ENCODE measurements at places on chromosomes 5 and 9.

DNA sequence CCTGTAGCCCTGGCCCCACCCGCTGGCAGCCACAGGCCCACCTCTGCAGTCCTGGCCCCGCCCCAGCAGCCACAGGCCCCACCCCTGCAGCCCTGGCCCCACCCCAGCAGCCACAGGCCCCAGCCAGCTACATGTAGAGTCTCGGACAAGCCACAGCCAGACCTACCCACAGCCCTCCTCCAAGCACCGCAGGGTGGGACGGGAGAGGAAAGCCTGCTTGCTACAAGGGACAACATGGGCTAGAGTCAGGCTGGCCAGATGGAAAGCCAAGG, 49.5 kb upstream of the SARDH start:
- peak; percentile 64 for ATAC-seq

DNA sequence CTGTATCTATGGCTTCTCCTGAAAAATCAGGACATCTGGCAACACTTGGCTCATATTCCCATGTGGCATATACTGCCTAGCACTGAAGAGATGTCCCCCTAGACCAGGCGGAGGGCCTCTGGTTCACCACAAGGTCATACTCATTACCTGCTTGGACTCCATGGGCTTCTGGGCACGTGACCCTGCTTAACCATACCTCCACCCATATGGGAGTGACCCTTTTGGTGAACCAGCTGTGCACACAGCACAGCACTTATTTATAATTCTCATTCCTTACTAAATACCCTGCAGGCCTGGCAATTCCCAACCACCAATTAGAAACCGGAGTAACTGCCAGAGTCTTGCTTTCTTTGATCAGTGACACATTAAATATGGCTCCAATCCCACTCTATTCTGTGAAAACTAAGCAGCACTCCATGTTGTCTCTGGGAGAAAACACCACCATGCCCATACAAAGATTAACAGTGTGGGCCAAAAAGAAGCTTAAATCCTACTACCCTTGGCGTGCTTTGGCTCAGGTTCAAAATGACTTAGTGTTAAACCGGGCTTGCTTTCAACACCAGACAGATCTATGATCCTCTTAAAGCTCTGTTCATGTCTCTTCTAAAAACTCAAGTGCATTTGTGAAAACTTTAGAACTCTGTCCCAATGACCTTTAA, 57.7 kb downstream of the MTMR12 start:
- ATAC-seq, result peak; percentile 89

GRCh38 chr5:149048811-149049210, 14.1 kb downstream of the SH3TC2 start:
- ATAC-seq, result no peak

- no peak for ATAC-seq
Measured at GRCh38 chr5:139354186-139354585, 12.5 kb downstream of the PAIP2 start.

DNA sequence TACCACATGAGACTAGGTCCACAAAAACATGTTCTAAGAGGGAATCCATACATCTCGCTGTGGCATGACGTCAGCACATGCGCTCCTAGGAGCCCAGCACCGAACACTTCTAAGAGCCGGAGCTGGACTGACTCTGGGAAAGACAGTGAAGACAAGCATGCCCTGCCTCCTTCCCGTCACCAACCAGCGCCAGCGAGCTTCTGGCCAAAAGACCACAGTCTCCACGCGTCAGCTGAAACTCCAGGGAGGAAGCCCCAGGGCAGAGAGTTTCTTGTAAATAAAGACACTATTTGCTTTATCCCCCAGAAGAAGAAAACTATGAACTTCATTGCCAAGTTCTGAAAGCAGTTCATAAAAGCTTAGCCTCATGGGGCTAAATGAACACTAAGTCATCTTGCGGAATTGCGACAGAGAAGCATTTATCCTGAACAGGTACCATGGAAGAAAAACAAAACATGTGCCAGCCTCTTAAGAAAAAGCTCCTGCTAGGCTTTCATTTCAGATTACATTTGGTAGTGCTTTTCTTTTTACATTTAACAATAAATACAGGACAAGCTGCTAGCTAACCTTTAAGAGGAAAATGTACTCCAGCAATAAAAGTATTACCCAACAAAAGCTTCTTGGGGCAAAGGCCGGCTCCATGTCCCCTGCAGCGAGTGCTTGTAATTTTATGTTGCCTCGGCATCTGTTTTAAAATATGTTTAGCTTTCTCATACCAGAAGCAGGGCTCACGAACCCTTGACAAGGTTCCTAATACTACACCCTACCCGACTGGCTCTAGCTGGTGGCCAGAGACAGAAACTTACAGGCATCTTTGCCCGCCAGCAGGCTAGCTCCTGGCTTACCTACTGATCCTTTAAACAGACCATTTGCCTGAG, 96.5 kb downstream of the PRRT1B start:
- ATAC-seq, result no peak

GRCh38 chr5:15993334-15993733, 186.3 kb downstream of the MARCHF11 start:
- ATAC-seq, result peak; percentile 98

DNA sequence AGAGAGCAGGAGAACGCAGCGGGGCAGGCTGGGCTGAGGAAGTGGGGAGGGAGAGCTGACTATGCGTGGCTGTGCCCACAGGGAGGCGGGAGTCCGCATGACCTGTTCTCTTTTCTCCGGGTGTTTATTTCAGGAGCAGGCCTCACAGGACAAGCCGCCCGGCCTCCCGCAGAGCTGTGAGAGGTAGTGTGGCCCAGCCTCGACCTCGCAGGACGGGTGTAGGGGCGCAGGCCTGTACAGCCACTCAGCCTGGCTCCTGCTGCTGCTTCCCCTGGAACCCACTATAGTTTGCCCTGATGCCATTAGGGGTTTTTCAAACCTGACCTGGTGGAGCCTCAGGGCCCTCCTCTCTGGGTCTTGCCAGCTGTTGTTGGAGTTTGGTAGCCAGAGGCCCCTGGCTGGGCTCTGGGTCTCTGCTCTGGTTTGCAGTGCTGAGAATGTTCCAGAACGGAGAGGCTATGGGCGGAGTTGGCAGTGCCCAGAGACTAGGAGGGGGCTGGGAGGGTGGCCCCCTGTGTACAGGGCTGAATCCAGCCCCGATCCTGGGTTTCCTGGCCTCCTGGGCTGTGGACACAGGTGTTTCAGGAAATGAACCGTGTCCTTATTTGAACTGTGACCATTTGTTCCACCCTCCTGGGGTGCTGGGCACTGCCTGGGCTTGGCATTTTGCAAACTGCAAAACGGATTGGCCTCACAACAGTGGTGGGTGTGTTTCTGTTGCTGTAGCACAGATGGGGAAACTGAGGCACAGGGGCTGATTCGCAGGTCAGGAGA, 78.8 kb downstream of the WNK2 start:
- no peak for ATAC-seq

DNA sequence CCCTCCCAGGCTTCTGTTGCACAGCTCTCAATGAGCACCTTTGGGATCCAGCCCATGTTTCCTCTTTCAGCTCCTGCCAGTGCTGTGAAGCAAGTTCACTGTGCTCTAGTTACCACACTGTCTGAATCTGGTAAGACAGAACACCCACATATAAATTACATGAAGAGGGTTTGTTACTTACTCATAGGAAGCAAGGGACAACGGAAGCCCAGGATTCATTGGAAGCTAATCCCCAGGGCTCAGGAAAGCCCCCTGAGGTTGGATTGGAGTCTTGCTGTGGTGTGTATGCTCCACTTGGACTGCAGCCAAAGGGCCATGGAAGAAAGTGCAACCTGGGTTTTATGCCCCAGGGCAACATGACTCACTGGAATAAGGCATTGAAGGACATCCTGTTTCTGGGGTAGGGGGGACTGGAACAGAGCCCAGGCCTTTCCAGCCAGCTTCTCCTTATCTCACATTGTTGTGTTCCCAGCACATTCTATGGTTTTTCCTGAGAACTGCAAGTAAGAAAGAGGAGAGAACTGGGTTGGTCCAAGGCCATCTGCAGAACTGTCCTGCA, 15.6 kb upstream of the CLK4 start:
- peak; percentile 66 for ATAC-seq

- ATAC-seq, result peak; percentile 72
Measured at GRCh38 chr9:38106488-38106887, 37.5 kb upstream of the SHB start.

GRCh38 chr9:114729706-114730105, 47.7 kb upstream of the TEX48 start:
- ATAC-seq, result no peak

GRCh38 chr9:69149321-69149807, 24.7 kb upstream of the TJP2 start:
- no peak for ATAC-seq

DNA sequence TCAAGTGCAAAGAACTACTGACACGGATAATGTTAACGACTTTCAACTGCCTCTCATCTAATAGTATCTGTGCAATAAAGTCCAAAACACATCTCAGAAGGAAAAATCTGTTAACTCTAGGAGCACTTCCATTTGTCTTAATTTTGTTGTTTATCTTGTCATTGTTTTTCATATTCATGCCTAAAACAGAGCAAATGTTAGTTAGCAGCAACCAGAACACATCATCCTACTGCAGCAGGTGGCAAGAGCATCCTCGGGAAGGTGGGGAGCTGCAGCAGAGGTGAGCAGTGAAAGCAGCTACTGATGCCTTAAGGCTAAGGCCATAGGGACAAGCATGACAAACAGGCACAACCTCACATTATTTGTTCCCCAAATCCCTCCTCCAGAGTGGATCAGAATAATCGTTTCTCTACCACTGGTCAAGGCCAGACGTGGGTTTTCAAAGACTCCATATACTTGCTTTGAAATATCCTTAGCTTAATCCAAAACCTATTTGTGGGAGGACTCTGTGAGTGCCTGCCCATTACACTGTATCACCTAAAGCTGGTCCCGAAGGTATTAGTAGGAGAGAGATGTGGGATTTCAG, 1.0 kb downstream of the HMGCS1 start:
- ATAC-seq, result no peak

GRCh38 chr5:149135536-149136201, 5.6 kb upstream of the ABLIM3 start:
- ATAC-seq, result no peak

DNA sequence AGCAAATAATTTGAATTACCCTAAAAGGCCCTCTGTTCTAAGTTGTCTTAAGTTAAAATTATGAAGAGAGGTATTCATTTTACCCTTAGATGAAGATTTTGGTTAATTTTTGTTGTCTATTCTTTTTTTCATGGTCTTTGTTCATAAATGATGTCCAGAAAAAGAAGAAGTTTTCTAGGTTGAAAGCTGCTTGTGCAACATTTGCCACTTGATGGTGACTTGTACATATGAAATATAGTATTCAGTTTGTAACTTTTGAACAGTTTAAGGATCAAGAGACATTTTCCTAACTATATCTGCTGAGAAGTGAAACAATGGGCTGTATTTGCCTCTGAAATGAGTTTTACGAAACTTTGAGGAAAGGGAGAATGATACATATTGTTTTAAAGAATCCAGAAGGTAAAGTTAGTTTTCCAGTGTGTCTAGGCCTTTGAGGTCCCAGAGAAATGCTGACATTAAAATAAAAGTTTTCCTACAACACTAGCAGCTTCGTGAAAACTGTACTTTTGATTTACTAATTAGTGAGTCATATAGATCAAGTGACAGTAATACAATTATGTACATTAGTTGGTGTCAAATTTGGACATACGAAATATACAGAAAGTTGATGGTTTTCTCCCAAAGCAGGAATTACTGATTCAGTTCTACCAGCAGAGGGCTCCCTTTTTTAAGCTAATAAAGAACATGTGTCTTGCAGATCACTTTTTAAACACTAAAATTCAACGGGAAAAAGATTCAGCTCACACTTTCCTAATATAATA, 70.5 kb downstream of the PIK3R1 start:
- no peak for ATAC-seq

- ATAC-seq, result no peak
Measured at GRCh38 chr5:139575751-139576150, 14.6 kb downstream of the UBE2D2 start.

- ATAC-seq, result no peak
Measured at GRCh38 chr9:82732928-82733327, 330.0 kb downstream of the RASEF start.

DNA sequence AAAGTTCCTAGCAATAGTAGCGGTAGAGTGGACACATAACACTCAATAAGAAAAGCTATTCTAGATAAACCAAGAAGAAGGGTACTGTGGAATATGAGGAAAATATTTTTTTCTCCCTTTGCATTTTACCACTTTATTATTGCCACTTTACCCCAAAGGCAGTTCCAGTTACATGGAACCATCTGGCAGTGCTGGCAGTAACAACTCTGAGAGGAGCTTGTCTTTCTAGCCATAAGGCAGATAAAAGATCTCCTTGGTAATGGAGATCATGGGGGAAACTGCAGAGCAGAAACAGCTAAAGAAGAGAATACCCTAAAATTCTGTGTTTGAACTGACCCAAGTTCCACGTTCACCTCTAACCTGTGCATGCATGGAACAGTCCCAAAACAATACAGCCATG, 38.5 kb downstream of the UBTD2 start:
- ATAC-seq, result no peak

GRCh38 chr9:83964973-83965349, 15.1 kb downstream of the HNRNPK start:
- ATAC-seq, result peak; percentile 15

DNA sequence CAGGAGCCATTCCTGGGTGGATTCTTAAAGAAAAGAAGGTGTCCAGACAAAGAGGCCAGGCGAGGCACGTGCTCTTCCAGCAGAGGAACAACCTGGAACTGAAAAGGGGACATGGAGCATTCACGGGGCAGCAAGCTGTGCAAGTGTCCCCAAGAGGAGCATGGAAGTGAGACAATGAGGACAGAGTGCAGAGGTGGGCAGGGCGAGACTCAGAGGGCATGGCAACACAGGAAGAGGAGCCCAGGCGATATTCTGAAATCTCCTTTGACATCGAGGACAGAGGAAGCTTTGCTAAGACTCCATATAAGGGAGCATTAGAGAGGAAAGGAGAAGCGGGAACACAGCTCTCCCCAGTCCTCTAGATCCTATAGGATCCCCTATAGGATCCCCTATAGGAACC, 29.4 kb upstream of the SPATA31E1 start:
- ATAC-seq, result no peak

DNA sequence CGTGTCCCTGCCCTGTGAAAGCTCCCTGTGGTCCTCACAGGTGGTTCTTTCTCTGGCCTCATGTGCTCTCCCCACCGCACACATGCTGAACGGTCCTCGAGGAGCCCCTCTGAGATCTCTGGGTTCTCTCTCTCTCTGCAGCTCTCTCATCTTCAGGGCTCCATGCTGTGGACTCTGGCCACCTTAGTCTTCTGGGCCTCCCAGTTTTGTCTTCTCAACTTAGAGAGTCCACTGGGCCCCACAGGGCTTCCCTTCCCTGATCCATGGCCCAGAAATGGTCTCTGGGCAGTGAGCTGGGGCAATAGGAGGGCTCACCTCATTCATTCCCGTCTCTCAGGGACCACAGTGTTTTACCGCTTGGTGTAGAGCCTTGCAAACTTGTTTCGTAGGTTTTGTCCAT, 26.4 kb downstream of the FGD3 start:
- ATAC-seq, result no peak

GRCh38 chr5:159249158-159249557, 13.9 kb upstream of the UBLCP1 start:
- peak; percentile 35 for ATAC-seq

DNA sequence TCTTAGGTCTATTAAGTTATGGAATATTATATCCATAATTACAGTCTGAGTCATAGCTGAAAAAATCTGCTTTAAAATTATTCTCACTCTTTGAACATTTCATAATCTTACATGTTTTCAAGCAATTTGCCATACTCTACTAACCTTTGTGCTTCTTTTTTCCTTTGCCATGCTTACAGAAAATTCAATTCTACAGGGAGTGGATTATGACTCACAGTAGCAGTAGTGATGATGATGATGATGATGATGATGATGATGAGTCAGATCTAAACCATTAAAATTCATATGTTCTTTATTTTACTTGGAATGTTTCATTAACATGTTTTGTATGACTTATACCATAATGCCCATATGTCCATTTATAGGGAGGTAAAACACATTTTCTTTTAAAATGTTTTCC, 207.1 kb downstream of the VPS13A start:
- ATAC-seq, result no peak
